ENCODE measurements at places on chromosomes 7 and 10.

- no peak for DNase-seq
Observed at GRCh38 chr7:56537477-56537876, 421.3 kb upstream of the NUPR2 start.

DNA sequence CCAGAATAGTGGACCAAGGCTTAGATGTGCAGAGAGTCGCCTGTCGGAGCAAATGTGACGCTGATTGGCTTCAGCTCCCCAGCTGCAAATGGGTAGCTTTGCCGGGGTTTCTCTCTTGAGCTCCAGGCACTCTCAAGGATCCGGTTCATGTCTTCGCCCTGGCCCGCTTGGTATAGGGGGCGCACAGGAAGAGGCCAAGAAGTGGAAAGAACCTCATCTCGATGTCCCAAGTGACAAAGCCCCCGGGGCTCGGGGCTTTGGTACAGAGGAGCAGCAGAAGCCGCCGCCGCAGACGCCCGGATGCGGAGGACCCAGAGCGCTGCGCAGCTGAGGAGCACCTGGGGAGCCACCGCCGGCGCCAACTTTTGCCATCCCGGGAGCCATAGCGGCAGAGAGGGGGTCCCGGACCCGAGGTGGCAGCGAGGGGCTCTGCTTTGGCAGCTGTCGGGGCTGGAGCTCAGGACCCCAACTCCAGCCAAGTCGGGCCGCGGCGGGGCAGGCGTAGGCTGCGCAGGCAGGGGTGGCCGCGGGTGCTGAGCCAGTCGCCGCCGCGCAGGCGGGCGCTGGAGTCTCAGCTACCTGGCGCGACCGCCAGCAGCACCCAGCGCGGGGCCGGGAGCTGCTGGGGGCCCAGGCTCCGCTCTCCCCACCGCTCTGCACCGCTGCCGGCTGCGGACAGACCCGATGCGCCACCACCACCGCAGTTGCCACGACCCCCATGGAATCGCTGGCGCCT is 466.6 kb downstream of the XPNPEP1 start:
- no peak for DNase-seq

GRCh38 chr7:884191-885003 is 8.0 kb downstream of the GET4 start:
- no peak for DNase-seq

- DNase-seq, result no peak
Observed at GRCh38 chr7:138665249-138665648, 35.9 kb downstream of the SVOPL start.

DNA sequence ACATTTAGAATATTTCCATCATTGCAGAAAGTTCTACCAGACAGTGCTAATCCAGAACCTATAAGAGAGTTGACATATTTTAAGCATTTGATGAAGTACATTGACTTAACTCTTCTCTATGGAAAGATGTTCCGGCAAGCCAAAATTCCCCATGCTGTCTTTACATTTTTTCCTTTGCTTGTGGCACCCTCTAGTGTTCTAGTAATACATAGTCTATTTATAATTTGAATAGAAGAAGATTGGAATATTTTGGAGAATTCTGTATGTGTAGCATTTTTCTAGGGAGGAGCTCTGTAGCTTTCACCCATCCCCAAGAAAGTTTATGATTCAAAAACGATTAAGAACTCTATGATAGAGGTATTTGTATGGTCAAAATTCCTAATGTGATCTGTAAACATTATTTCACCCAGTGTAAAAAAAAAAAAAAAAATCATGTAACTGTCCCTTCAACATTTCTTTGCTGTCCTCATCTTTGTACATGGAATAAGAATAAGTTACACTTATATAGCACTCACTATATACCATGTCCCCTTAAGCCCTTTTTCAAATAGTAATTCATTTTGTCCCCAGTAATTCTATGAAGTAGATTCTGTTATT is 33.2 kb downstream of the NRF1 start:
- DNase-seq, result no peak

- DNase-seq, result no peak
Observed at GRCh38 chr10:62842983-62843382, 26.8 kb upstream of the EGR2 start.

DNA sequence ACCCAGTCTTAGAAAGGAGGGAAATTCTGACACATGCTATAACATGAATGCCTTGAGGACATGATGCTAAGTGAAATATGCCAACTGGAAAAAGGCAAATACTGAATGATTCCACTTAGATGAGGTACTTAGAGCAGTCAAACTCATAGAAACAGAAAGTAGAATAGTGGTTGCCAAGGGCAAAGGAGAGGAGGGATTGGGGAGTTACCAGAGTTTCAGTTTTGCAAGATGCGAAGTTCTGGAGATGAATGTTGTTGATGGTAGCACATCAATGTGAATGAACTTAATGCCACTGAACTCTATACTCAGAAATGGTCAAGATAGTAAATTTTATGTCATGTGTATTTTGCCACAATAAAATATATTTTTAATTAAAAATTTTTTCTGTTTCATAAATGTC is 38.9 kb downstream of the DRGX start:
- DNase-seq, result no peak

DNA sequence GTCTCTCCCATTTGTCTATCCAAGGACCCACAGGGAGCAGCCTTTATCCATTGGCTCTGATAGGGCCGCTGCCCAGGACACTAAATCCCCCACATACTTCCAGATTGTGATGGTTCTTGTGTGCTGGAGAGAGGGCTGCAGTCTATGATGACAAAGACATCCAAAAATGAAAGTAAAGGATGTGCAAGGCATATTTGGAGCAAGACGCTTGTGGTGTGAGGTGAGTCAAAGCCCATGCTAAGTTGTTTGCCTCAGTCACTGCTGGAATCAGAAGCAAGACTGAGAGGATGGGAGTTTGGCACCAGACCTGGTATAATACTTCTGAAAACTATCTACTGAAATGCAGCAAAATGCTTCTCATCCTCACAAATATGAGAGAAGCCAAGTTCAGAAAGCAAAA is 22.7 kb downstream of the ZNF22 start:
- no peak for DNase-seq

- no peak for DNase-seq
Observed at GRCh38 chr10:8321990-8322389, 267.5 kb downstream of the GATA3 start.

GRCh38 chr10:29691564-29692072 is 56.8 kb upstream of the SVIL start:
- no peak for DNase-seq
